GM23248 (cell line): ENCODE measurements at places on chromosomes 2 and 18. TPM values are rescaled to one million over a fixed set of nuclear protein-coding genes. Genes with fewer than 3 reads are reported as not detected.

DNA sequence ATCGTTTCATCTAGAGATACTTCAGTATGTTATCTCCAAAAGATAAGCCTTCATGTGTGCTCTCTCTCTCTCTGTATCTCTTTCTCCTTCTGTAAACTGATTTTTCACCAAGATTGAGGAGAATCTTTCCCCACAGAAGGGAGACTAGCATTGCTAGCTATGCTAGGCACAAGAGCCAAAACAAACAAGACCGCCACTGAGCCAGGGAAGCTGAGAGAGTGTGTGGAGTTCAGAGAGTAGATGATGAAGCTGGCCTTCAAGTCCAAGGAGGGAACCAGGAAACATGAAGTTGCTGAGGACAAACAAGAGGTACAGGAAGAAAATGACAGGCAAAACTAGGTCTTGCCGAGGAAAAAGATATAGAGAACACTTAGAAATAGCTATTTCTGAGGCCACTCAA is 23.4 kb downstream of the DAPL1 start:
- H3K36me3 ChIP-seq = no peaks in the 10 kb centered on the region
- no peak for DNase-seq
- H3K27me3 ChIP-seq = no peaks in the 10 kb centered on the region
- no peak overlapping the region for H3K4me3 ChIP-seq
- H3K27ac ChIP-seq = no peak overlapping the region

DNA sequence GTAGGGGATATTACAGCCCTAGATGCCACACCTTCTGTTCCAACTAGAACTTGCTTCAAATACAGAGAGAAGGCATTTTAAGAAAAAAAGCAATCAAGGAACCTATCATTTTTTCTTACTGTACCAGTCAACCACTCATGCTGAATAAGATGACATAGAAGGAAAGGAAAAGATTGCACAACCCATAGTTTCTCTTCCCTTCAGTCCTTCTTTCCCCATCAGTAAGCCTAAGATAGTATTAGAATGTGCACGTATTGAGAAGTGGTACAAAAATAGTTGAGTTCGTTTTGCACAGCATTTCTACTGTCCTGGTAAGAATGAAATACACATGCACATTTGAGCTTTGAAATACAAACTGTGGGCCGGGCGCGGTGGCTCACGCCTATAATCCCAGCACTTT is 27.0 kb upstream of the HK2 start:
- H3K4me3 ChIP-seq = no peak overlapping the region
- H3K4me1 ChIP-seq = no peaks in the 10 kb centered on the region
- no peak for DNase-seq
- peaks cover 10% of the 10 kb centered on the region; the same call in 1 of the 2 replicates for H3K27me3 ChIP-seq

- no peak overlapping the region for H3K27ac ChIP-seq
- no peaks in the 10 kb centered on the region for H3K36me3 ChIP-seq
- no peaks in the 10 kb centered on the region for H3K27me3 ChIP-seq
- peaks cover 34% of the 10 kb centered on the region for H3K4me1 ChIP-seq
Observed at GRCh38 chr2:216539791-216540241, 41.2 kb downstream of the RPL37A start.

- no peaks in the 10 kb centered on the region for H3K4me1 ChIP-seq
- no peaks in the 10 kb centered on the region for H3K27me3 ChIP-seq
- H3K4me3 ChIP-seq = no peak overlapping the region
- H3K27ac ChIP-seq = no peak overlapping the region
Observed at GRCh38 chr2:230872968-230873660, 8.4 kb downstream of the ITM2C start.

- H3K27ac ChIP-seq = no peak overlapping the region
- no peaks in the 10 kb centered on the region for H3K36me3 ChIP-seq
- DNase-seq = peak; percentile 7
Observed at GRCh38 chr2:142741764-142742269, 135.6 kb upstream of the KYNU start.

DNA sequence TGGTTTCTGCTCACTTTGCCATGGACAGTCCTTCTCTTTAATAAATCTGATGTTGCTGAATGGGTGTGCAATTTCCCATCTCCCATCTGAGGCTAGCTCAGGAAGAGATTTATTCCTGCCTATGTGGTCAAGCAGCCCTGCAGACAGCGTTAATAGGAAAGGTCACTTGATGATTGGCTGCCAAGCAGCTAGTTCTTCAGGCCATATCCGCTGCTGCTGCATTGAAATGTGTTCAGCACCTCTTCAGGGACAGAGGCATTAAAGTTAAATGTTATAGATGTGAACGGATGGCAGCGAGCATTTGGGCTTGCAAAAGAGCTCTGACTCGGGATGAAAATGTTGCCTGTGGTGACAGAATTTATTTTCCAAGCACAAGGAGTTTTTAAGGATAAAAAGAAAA is 474.2 kb downstream of the PIK3C3 start:
- H3K4me1 ChIP-seq = no peaks in the 10 kb centered on the region
- H3K36me3 ChIP-seq = no peaks in the 10 kb centered on the region
- no peak overlapping the region for H3K4me3 ChIP-seq
- no peaks in the 10 kb centered on the region; the same call in 1 of the 2 replicates for H3K27me3 ChIP-seq
- H3K27ac ChIP-seq = no peak overlapping the region

The GREB1L gene
- 3.0 and 3.3 TPM in 2 replicates for total RNA-seq

The GPR17 gene
- not detected in 2 replicates for total RNA-seq

The EML6 gene
- total RNA-seq = 0.54 and 0.63 TPM in 2 replicates
